Fibroblast of villous mesenchyme (primary cell): ENCODE measurements at places on chromosomes 1 and 21.

DNA sequence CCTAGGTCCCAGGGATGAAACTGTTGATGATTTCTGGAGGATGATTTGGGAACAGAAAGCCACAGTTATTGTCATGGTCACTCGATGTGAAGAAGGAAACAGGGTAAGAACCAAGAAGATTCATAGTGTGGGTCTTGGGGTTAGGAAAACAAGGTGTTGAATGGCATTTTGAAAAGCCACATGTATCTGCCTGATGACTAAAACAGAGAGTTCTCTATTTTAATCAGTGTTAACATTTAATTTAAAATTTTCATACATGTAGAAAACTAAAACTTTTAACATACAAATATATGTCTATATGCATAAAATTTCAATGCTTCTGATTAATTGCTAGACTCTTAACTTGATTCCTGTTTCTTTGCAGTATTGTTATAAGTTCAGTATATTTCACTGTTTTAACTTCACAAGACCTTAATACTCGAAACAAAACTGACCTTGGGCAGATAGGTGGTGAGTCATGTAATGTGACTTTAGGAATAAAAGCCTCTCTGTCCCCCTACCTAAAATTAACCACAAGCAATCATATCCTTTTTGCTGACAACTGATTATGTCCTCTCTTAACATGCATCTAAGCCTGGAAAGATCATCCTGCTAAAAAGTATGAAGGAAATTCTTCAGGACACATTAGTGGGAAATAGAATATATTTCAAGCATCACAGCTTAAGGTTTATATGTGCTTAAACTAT, 95.6 kb downstream of the PTPRC start:
- DNase-seq: no peak

- DNase-seq: no peak
These were observed 9.5 kb downstream of the KDM4A start for GRCh38 chr1:43659212-43660166.

DNA sequence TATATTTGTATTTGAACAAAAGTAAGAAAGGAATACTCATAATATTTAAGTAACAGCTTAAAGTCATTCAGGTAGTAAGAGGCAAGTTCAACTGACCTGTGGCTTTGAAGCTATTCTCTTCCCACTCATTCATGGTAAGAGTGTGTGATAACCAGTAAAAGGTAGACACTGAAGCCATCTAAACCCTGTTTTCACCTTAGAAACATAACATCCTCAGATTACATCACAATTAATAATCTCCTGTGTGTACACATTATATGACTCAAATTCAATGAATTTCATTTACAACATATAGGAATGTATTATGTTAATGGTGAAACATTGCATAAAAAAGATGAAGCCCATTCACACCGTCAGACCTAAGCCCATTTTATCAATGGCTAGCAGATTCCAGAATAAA, 364.8 kb upstream of the SNX7 start:
- no peak for DNase-seq

GRCh38 chr1:24201941-24202440, 14.9 kb upstream of the IFNLR1 start:
- peak; percentile 87 for DNase-seq

GRCh38 chr1:5640845-5641244, 351.4 kb downstream of the NPHP4 start:
- DNase-seq: no peak

GRCh38 chr1:24319312-24319863, at the start of gene GRHL3:
Gene GRHL3 (plus strand): TSS chr1:24319357. CDS start chr1:24319552, 195 bp downstream.
- DNase-seq: no peak

GRCh38 chr1:65393347-65393746, 27.1 kb upstream of the LEPR start:
- peak; percentile 36 for DNase-seq

DNA sequence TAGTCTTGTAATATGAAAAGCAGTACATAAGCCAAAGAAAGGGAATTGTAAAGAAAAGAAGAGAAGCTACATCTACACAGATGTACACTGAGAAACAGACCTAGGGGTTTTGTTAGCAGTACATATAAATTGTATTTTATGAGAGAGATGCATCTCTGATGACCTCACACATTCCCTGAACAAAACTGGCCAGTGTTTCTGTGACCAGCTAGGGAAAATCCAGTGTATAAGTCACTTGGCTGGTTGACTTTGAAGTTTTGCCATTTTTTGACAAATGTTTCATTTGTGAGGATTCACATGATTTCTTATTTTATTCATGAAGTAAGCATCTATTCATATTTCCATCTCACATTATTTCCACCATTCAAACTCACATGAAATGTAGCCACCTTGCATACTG, 28.3 kb upstream of the DYNLT5 start:
- DNase-seq: no peak

- DNase-seq: no peak
These were observed 85.5 kb upstream of the PALMD start for GRCh38 chr1:99560207-99561040.

- DNase-seq: no peak
These were observed 837.6 kb upstream of the ADAMTS5 start for GRCh38 chr21:27804515-27804914.

DNA sequence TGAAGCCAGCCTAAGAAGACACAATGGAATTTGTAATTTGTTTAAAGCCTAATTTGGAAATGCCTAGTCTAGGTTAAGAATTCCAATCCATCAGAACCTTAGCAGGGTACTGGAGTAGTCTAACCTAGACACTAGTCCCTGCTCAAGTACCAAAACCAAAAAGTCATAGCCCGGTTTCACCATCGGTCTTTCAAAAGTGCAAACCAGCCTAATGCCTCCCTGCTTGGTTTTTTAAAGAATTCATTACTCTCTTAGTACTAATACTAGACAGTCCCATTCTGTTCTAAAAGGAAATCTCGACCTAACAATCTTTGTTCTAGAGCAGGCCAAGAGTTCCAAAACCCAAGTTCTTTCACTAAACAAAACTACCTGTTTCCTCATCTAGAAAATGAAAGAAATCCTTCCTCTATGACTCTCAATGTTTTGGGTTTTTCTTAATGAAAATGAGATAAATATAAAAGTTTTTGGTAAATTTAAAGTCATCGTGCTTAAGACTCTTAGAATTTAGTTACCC, 2.6 kb downstream of the PUM1 start:
- DNase-seq: no peak

GRCh38 chr1:17618558-17619247, 79.2 kb downstream of the ARHGEF10L start:
- no peak for DNase-seq

DNA sequence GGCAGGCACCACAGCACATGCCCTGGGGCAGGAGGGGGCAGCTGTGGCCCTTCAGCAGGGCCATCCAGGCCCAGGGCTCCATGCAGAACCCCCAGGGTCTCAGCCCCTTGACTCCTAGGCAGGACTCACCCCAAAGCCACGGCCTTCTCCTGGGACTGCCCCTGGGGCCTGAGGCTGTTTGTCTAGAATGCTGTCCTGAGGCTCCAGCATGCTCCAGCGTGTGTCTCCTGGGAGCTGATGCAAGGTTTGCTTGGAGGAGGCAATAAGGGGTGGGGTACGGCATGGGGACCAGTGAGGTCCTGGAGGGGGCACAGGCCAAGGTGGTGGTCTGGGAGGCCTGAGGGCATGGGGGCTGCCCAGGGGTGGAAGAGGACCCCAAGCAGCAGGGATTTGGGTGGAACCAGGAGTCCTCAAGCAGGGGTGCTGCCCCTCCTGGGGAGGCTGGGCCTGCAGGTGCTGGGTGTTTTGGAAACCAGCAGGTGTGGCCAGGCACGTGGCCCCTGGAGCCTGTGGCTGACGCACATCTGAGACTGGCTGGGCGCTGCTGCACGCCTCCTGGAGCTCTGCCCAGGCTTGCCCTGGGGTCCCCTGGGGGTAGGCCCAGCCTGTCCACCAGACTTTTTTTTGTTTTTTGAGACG, 7.8 kb upstream of the CALML6 start:
- no peak for DNase-seq

GRCh38 chr21:44317241-44317782, 17.5 kb downstream of the PFKL start:
- no peak for DNase-seq

DNA sequence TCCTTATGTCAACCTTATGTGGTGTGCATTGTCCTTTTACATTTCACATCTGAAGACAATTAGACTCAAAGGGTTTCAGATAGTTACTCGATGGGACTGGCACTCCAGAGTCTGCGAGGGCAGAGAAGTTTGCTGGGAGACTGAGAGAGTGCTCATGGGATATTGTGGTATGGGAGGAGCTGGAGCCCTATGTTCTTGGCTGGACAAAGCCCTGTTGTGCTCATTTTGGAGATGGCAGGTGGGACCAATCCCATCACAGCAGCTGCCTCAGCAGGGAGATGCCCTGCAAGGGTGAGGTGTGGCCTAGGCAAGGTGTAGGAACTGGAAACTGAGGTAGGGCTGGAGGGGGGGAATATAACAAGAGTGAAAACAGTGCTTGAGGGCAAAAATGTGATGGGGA, 43.5 kb upstream of the CRNN start:
- no peak for DNase-seq

DNA sequence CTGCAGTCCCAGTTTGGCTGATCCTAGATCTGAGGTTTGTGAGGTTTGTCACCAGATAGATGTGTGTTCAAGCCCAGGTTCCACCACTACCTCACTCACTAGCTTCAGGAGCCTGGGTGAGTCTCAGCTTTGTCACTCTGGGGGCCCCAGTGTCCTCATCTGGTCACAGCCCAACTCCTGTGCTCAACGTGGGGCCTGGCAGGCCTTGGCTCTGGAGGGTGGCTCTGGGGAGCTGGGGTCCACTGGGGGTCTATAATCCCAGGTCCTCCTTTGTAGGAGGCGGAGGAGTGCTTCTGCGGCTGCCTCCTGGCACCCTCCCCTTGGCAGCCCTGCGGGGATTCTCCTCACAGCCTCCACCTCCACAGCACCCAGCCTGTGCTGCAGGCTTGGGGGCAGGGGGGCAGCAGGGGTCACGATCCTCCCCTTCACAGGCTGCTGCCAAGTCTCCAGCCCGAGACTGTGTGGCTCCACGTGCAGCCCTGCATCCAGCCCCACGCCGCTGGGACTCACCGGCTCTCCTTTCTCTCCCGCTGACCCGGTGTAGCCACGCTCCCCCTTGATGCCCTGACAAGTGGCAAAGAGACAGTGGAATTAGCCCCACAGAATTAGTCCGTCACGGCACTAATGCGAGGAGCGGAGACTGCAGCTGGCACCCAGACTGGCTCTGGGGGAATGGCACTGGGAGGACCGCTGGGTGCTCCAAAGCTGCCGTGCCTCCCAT, 22.5 kb upstream of the PEF1 start:
- DNase-seq: no peak

- DNase-seq: no peak
These were observed 161.9 kb upstream of the GALNT2 start for GRCh38 chr1:229905031-229905545.

DNA sequence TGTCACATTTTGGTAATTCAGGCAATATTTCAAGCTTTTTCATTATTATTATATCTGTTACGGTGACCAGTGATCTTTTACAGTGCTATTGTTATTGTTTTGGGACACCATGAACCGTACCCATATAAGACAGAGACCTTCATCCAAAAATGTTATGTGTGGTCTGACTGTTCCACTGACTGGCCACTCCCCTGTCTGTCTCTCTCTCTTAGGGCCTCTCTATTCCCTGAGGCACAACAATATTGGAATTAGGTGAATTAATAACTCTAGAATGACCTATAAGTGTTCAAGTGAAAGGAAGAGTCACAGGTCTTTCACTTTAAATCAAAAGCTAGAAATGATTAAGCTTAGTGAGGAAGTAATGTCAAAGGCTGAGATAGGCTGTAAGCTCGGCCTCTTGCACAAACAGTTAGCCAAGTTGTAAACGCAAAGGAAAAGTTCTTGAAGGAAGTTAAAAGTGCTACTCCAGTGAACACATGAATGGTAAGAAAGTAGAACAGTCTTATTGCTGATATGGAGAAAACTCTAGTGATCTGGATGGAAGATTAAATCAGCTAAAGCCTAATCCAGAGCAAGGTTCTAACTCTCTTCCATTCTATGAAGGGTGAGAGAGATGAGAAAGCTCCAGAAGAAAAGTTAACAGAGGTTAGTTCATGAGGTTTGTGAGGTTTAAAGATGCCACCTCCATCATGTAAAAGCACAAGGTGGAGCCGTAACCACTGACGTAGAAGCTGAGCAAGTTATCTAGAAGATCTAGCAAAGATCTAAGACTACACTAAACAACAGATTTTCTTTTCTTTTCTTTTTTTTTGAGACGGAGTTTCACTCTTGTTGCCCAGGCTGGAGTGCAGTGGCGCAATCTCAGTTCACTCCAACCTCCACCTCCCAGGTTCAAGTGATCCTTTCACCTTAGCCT, 19.7 kb upstream of the DIPK1A start:
- DNase-seq: no peak

DNA sequence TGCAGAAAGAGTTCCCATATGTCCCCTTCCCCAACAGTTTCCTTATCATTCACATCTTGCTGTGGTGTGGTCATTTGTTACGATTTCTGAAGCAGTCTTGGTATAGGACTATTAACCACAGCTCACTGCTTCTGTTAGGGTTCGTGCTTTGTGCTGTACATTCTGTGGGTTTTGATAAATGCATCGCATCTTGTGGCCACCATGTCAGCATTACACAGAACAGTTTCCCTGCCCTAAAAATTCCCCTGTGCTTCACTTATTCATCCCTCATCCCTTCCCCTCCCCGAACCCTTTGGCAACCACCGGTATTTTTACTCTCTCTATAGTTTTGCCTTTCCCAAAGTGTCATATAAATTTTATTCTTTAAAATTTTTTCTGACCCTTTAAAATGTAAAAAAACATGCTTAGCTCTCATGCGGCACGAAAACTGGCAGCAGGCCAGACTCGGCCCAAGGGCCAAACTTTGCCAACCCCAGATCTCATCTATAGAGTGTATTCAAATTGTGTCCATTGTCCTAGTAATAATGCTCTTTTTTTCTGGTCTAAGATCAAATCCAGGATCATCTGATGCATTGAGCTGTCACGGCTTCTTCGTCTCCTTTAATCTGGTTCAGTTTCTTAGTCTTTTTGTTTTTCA, 78.2 kb downstream of the SIM2 start:
- DNase-seq: no peak

DNA sequence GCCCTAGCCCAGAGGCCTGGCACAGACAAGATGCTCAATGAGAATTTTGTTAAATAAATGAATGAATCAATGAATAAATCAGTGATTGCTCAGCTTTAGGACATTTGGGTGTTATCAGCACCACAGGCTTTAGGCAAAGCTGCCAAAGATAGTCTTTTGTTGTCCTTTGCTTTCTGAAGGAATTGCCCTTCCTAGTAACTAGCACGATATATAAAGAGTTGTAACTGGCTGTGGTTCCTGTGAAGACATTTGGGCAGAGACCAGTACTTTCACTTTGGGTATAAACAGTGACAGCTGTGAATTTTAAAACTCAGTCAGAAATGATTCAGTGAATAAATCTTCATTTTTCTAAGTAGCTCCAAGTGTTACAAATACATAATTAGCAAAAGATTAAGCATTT, 13.3 kb downstream of the RNU5D-1 start:
- DNase-seq: no peak
